ENCODE measurements at places on chromosomes 6 and 20. TPM values are rescaled to one million over a fixed set of nuclear protein-coding genes. Genes with fewer than 3 reads are reported as not detected.

DNA sequence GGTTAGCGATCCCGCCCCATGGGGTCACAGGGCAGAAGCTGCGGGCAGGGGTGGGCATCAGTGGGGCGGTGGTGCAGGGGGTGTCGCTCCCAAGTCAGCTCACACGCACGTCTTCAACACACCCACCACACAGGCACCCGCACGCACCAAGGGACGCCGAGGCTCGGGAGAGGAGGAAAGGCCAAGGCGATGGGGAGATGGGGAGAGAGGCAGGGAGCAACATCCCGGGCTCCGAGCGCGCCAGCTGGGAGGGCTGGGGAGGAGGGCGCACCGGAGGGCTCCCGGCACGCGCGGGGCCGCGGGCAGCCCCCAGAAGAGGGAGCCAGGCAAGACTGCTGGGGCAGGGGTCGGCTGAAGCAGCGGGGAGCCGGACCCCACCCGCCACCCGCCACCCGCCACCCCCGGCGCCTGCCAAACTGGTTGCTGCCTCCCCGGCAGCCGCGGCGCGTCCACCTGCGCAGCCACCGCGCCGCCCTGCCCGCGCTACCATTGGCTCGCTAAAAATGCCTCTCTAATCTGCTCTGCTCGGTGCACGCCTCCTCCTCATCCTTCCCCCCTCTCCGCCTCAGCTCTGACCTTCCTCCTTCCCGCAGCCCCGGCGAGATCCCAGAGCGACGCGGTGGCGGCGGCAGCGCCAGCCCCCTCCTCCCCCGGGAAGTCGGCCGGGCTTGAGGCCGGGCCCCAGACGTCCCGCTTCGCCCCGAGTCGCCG, at the start of gene PACSIN1:
Gene PACSIN1, plus strand, starts transcription at position 546 of the 711 bp plus-strand sequence. CDS start 60,230 bp downstream, outside the sequence.
- no peak within 1 kb of the TSS for H3K27ac ChIP-seq
- H3K4me1 ChIP-seq: peaks cover 5% of the 10 kb centered on the region
- H3K36me3 ChIP-seq: no peaks in the 10 kb centered on the region

GRCh38 chr6:71310261-71310660, 21.6 kb downstream of the OGFRL1 start:
- no peak overlapping the region for H3K27ac ChIP-seq
- H3K36me3 ChIP-seq: no peaks in the 10 kb centered on the region
- no peak for DNase-seq
- H3K4me3 ChIP-seq: no peak overlapping the region
- H3K4me1 ChIP-seq: no peaks in the 10 kb centered on the region

HLA-DQA1 gene
- total RNA-seq: 143 TPM

- DNase-seq: peak; percentile 77
- peaks cover 15% of the 10 kb centered on the region for H3K36me3 ChIP-seq
- peak overlapping the region; percentile 88 for H3K4me3 ChIP-seq
- H3K27ac ChIP-seq: peak overlapping the region; percentile 99
- peaks cover 42% of the 10 kb centered on the region for H3K4me1 ChIP-seq
- no peaks in the 10 kb centered on the region for H3K27me3 ChIP-seq
Measured at GRCh38 chr6:110875548-110876169, 1.1 kb downstream of the AMD1 start.

DNA sequence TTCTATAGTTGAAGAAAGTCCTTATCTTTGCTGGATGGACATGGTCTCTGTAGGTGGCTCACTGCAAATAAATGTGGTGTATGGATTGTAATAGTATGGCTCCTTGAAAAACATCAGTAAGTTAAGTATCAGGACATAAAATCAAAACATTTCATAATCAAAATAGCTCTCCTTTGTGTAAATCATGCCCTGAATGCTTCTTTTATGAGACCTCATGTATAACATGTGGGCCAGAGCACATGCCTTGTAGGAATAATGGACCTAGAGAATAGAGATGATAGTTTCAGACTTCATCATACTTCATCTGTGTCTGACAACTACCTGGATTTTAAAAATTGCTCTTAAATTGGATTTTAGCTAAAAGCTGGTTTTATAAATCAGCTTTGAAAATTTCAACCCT, 159.9 kb downstream of the ASCC3 start:
- H3K27me3 ChIP-seq: no peaks in the 10 kb centered on the region
- H3K4me1 ChIP-seq: peaks cover 10% of the 10 kb centered on the region
- no peak overlapping the region for H3K27ac ChIP-seq

- peaks cover 3% of the 10 kb centered on the region for H3K27me3 ChIP-seq
- H3K27ac ChIP-seq: no peak overlapping the region
- no peaks in the 10 kb centered on the region for H3K4me1 ChIP-seq
- no peaks in the 10 kb centered on the region for H3K36me3 ChIP-seq
- no peak overlapping the region for H3K4me3 ChIP-seq
- no peak for DNase-seq
Measured at GRCh38 chr6:159418997-159419396, 249.8 kb downstream of the FNDC1 start.

- peak; percentile 49 for DNase-seq
- peaks cover 7% of the 10 kb centered on the region for H3K36me3 ChIP-seq
- no peaks in the 10 kb centered on the region for H3K27me3 ChIP-seq
- no peaks in the 10 kb centered on the region for H3K4me1 ChIP-seq
Measured at GRCh38 chr6:129621252-129621651, 88.7 kb downstream of the ARHGAP18 start.

GRCh38 chr6:92538275-92538674, 881.1 kb downstream of the EPHA7 start:
- no peak overlapping the region for H3K4me3 ChIP-seq
- H3K27ac ChIP-seq: no peak overlapping the region
- no peak for DNase-seq

SRMS gene
- total RNA-seq: not detected

- DNase-seq: no peak
- H3K27ac ChIP-seq: no peak overlapping the region
- H3K4me3 ChIP-seq: no peak overlapping the region
- no peaks in the 10 kb centered on the region for H3K36me3 ChIP-seq
- peaks cover 21% of the 10 kb centered on the region for H3K27me3 ChIP-seq
- no peaks in the 10 kb centered on the region for H3K4me1 ChIP-seq
Measured at GRCh38 chr6:112343390-112343789, 3.7 kb upstream of the RFPL4B start.

DNA sequence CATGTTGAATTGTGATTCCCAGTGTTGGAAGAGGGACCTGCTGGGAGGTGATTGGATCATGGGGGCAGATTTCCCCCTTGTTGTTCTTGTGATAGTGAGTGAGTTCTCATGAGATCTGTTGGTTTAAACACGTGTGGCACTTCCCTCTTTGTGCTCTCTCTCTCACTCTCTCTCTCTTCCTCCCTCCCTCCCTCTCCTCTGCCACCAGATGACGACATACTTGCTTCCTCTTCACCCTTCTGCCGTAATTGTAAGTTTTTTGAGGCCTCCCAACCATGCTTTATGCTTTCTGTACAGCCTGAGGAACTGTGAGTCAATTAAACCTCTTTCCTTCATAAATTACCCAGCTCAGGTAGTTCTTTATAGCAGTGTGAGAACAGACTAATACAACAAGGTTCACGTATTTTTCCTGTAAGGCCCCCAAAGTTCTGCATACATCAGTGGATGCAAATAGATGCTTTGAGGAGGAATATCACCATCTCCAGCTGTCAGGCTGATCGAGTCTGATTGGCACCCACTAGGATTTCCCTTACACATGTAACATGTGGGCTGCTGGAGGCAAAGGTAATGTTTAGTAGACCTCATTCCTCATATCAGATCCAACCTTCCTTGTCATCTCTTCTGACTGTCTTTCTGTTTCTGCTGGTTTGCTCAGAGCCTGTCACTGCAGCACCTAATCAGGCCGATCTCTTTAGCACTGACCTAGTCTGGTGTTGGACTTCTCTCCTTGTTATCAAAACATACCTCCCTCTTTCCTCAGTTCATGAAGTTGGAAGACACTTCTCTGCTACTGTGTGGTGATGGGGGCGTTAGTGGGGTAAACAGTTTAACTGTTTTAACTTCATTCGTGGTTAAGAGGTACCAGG, 54.3 kb upstream of the BACH2 start:
- H3K27ac ChIP-seq: peak overlapping the region; percentile 71
- H3K4me3 ChIP-seq: no peak overlapping the region
- DNase-seq: peak; percentile 70

DNA sequence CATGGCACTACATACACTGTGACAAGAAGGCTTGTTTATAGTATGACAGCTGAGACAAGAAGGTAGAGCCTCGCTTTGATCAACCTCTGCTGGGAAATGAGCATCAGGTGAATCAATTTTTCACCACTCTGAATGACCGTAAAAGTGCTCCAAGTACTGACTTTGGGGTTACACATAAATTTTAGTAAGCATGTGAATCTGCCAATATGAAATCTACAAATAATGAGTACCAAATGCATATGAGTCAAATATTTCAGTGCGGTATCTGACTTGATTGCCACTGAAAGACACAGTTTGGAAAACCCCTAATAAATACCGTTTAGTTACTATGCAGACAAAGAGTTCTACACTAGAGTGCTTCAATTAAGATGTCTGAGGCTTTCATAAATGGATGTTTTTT, 77.8 kb downstream of the ATG5 start:
- no peak overlapping the region for H3K27ac ChIP-seq
- no peaks in the 10 kb centered on the region for H3K27me3 ChIP-seq
- H3K36me3 ChIP-seq: peaks cover 33% of the 10 kb centered on the region

DNA sequence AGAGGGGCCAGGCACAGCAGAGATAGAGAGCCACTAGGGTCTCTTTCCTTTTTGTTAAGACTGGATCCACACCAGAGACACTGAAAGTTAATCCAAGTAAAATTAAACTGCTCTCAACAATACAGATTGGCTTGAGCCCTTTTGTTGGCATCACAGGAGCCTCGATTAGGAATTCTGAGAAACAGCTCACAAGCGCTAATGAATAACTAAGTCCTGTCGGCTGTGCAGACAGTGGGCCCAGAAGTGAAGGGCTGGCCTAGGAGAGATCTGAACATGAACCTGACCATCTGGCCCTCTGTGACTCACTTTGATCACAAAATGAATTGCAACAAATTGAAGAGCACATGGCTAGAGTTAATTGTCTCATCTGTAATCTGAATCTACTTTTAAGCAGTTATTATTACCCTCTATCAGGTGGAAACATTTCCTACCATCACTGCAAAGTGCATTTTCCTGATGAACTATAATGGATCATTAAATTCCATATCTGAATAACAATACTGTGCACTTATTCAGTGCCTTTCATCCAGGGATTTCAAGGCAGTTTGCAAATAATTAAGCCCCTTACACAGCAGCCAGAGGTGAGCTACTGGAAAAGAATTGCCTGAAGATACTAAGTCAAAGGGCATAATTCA, 3.2 kb downstream of the BACH2 start:
- H3K27ac ChIP-seq: peak overlapping the region; percentile 85
- H3K4me1 ChIP-seq: peaks cover 32% of the 10 kb centered on the region
- DNase-seq: no peak
- H3K36me3 ChIP-seq: peaks cover 8% of the 10 kb centered on the region
- peak overlapping the region; percentile 84 for H3K4me3 ChIP-seq
- peaks cover 41% of the 10 kb centered on the region for H3K27me3 ChIP-seq

DNA sequence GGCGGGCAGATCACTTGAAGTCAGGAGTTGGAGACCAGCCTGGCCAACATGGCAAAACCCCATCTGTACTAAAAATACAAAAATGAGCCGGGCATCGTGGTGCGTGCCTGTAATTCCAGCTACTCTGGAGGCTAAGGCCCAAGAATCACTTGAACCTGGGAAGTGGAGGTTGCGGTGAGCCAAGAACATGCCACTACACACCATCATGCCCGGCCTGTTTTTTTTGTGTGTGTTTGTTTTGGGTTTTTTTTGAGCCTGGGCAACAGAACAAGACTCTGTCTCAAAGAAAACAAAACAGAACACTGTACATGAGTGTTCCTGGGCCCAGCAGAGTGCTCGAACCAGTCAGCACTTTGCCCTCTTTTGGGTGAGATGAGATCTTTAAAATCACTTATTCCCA, 159.1 kb downstream of the MTHFD1L start:
- H3K36me3 ChIP-seq: peaks cover 28% of the 10 kb centered on the region
- H3K4me1 ChIP-seq: peaks cover 12% of the 10 kb centered on the region
- no peak overlapping the region for H3K4me3 ChIP-seq
- no peak overlapping the region for H3K27ac ChIP-seq

PHACTR1 gene
- total RNA-seq: 0.73 TPM

Data from activated CD8-positive, alpha-beta memory T cell treated with anti-CD3 and anti-CD28 coated beads, Interleukin-2, amount 10 ng/mL, durations not matched to agents 7 days and 5 days (primary cell).